H1 (cell line): ENCODE measurements at places on chromosomes 2 and 18. TPM values are rescaled to one million over a fixed set of nuclear protein-coding genes. Genes with fewer than 3 reads are reported as not detected.

The CYTIP gene
- 0.23 TPM in 1 of 2 replicates, not detected in the other for total RNA-seq

The ITPRID2 gene
- 12.6 and 13.5 TPM in 2 replicates for total RNA-seq

The FBXO36 gene
- 2.8 and 3.4 TPM in 2 replicates for total RNA-seq

The RAPGEF4 gene
- total RNA-seq = 1.4 and 2.6 TPM in 2 replicates

The AQP12B gene
- total RNA-seq = not detected in 2 replicates

The SH3RF3 gene
- 0.42 and 0.65 TPM in 2 replicates for total RNA-seq

The ZNF385B gene
- 2.9 and 3.7 TPM in 2 replicates for total RNA-seq

The KCNK3 gene
- 0.11 and 0.30 TPM in 2 replicates for total RNA-seq
